ENCODE measurements at places on chromosomes 1 and 21.

DNA sequence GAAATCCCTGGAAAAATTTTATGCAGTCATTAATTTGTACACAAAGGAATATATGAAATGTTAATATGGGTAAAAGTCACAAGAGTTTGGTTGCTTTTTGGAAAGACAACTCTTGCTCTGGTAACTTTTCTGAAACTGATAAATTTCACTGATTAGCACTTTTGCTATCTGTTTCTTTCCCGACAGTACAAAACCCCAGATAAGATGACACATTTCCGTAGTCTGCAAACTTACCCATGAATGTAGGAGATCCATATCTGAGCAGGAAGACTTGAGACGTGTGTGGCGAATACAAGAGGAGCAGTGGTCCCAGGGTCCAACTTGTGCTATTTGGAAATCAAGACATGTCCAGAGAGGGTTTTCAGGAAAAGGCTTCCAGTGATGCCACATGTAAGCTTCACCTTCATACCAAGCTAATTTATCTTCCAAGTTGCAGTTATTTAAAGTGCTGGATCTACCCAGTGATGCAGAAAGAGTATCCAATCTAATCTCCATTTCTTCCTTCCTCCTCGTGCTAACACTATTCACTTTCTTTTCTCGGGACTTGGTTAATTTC, 35.9 kb upstream of the SAMSN1 start:
- DNase-seq: no peak

GRCh38 chr1:156643049-156643777, 1.3 kb downstream of the BCAN start:
- no peak for DNase-seq

GRCh38 chr1:33008051-33008914, 28.4 kb downstream of the AK2 start:
- peak; percentile 94 for DNase-seq

- DNase-seq: no peak
These were observed 385.8 kb upstream of the DUSP10 start for GRCh38 chr1:222127526-222128152.

DNA sequence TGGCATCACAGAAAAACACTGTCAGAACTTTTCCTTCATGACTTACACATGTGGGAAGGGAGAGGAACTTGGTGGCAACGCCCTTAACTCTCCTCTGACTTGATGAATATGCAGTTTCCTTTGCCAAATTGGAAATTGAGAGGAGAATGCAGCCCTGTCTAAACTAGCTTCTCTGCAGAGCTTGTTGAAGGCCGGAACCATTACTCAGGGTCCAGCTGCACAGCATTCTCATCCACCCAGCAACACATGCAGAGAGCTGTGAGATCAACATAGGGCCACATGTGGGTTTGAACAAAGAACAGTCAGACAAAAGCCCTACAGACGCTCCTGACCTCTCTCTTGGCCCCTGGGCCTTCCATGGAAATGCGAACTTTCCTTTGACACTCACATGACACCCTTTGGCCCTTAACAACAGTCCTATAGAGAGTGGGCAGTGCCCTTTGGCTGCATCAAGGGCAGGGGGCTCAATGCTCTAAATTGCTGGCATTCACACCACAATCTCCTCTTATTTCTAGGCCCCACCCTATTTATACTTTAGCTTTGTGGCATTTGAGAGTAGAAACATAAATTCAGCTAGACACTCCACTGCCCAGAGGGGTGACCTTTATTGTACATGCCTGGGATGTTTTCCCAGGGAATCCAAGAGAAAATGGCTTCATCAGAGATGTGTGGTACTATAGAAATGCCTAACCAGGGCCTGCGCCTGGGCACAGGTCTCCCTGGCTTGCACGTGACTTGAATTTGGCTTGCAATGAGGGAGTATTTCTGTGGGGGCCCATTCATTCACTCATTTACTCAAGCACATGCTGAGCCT, 64.4 kb downstream of the CDC7 start:
- no peak for DNase-seq

DNA sequence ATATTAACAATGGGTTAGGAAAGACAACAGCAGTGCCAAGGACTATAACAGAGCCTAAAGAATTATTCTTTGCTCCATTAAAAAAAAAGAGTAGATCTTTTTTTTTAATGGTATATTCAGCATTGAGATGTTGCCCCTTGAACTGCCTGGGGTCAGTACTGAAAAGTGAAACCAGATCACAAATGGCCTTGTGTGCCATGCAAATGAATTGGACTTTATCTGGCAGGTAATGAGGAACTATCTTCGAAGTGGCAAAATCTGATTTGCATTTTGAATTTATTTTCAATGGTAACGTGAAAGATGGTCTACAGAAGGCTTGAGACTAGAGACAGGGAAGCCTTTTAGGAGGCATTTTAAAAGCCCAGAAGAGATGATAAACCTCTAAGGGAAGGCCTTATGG, 21.4 kb upstream of the PKN2 start:
- DNase-seq: no peak

DNA sequence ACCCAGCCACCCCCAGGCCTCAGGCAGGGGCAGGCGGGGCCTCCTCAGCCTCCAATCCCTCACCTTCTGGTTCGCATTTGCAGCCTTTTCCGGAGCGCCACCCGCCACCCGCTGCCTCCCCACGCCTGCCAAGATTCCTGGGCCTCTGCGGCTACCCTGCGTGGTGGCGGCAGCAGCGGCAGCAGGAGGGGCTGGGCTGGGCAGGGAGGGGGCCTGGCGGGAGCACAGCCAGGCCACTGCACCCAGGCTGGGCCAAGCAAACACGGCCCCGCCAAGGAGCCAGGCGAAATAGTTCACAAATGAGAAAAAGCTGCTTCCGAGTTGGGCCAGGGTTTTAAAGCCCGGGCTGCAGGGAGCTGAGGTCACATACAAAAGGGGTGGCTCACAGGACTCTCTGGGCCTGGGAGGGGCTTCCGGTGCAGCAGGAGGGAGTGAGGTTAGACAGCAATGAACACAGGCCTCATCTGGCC, 9.8 kb downstream of the COL8A2 start:
- no peak for DNase-seq

GRCh38 chr1:41650028-41650880, 165.8 kb upstream of the EDN2 start:
- no peak for DNase-seq

GRCh38 chr21:26892151-26892550, 46.9 kb upstream of the ADAMTS1 start:
- DNase-seq: no peak

DNA sequence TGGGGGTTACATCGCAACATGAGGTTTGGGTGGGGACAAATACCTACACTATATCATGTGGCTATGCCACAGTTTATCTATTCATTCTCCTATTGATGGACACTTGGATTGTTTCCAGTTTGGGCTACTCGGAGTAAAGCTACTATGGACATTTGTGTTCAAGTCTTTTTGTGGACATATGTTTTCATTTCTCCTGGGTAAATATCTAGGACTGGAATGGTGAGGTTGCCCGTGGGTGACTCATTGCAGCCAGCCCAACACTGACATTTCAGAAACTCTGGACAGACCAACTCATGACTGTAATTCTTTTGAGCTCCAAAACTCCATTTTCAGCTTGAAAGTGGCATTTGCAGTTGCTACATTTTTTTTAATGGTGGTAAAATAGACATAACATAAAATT, 82.7 kb downstream of the KAZN start:
- DNase-seq: no peak

DNA sequence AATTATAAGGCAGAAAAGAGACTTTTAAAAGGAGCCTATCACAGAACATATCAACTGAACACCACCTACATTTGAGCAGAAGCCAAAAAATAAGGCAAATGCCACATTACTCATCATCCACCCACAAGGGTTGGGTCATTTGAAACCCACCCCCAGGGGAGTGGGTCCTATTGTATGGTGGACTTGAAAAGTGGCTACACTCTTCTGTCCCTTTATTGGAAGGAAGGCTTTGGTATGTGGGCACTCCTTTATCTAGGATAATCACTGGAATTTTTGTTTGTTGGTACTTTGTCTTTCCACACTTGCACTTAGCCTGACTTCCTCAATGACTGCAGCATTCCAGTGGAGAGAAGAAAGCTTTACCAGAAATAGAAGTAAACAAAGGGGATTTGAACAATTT, 157.2 kb upstream of the COL11A1 start:
- DNase-seq: peak; percentile 58

GRCh38 chr1:29256394-29256793, 20.1 kb downstream of the PTPRU start:
- DNase-seq: no peak

DNA sequence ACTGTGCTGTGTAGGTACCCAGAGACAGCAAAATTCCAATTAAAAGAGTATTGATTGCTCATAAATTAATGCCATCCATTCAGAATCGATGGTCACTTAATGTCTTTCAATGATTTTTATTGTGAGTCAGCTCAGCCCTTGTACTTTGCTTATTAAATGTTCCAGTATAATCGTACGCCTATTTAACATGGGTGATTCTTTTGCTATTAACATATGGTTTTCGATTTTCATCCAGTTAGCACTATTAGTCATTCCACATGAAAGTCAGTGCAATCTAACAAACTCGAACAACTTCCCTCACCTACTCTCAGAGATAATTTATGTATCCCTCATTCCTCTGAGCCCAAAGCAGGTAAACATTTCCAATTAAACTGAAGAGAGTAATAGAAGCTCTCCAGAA, 109.6 kb upstream of the APP start:
- DNase-seq: no peak

DNA sequence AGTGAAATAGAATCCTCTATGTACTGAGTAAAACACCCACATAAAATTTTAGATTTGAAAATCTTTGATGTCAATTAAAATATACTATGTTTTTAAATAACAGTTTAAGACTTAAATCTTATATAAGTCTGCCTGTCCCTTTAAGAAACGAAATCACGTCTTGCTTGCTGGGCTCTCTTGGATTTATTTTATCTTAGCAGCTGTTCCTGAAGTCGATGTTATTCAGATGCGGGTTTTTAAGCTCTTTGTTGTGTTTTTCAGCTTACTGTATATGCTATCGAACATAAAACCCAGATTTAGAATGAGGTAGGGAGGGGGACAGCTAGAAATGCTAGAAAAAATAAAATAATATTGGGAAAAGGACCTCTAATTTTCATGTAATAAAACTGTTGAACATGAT, 11.1 kb upstream of the SSX2IP start:
- DNase-seq: peak; percentile 32

DNA sequence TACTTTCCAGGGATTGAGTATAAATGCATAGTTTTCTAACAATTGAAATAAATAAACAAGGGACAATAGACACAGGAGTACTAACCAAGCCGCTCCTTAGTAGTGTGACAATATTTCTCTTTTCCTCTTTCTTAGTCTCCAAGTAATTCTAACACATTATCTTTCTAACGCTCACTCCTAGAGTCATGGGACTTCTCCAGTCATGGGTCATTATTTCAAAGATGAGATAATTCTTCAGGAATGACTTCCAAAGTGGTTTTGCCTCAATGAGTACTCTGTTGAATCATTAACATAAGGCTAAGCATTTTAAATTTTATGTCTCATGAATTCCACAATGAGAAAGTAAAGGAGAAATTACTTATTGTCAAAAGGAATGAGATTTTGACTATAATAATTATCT, 605.8 kb upstream of the ADAMTS5 start:
- peak; percentile 79 for DNase-seq

Data from amniotic epithelial cell (primary cell).